Stimulated activated CD8-positive, alpha-beta memory T cell treated with anti-CD3 and anti-CD28 coated beads, Interleukin-7, amount 100 ng/mL, for 1 hour (primary cell): ENCODE measurements at places on chromosomes 5 and 9.

- no peak for DNase-seq
Measured at GRCh38 chr5:130652176-130652575, 512.9 kb downstream of the HINT1 start.

DNA sequence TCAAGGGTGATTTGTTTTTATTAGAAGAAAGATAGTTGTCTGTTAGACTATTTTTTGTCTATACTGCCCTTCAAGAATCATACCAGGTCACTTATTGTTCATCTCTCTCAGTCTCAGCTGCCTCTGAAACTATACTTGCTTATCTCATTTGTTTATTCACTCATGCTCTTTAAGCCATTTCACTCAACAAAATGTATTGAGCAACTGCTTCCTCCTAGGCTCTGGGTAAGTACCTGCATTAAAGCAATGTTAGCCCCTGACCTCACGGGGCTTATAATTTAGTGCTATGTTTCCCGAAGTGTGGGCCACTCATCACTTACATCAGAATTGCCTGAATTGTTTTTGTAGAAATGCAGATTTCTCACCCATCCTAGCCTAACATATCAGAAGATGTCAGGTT lies 100.9 kb downstream of the DPYSL3 start:
- no peak for DNase-seq

- no peak for DNase-seq
Measured at GRCh38 chr9:70579686-70580085, 165.2 kb upstream of the KLF9 start.

DNA sequence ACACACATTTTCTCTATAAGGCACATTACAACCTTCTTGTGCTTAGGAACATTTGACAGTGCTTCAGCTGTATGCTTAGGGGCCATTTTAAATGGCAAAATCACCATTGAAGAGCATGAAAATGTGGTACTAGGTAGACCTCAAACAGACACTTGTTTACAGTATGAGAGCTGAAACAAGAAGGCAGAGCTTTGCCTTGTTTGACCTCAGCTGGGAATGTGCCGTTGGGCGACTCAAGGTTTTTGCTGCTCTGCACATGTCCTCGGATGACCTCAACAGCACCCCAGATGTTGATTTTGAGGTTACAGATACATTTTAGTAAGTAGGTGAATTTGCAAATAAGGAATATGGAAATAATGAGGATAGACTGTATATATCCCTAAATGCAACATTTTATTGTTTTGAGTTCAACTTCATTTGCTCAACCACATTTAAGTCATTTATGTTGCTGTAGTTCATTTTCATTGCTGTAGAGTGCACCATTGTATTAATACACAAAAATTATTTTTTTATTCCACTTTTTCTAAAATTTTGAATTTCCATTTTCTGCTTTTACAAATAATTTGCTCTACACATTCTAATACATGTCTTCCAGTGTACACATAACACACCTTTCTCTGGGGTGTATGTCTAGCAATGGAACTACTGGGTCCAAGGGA lies 206.8 kb downstream of the NR3C1 start:
- no peak for DNase-seq

DNA sequence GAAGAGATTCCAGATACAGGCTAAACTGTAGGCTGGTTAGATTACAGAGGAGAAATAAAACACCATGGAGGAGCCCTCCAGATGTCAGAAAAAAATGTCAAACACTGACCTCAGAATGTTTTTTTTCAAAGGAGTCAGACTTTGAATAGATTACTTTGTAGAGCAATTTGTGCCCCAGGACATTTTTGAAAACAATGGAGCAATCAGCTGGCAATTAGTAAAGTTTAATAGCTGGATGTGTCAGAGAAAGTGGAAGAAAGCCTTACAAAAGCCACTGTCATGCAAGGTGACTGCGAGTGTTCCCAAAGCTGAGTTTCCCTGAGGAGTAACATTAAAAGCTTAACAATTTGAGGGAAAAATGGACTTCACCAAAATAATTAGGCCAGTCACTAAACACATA lies 417.8 kb upstream of the CTNND2 start:
- DNase-seq = no peak

- no peak for DNase-seq
Measured at GRCh38 chr5:18312016-18312415, 677.8 kb downstream of the TAF11L14 start.

- no peak for DNase-seq
Measured at GRCh38 chr5:122880170-122880689, 34.8 kb downstream of the SNX24 start.

GRCh38 chr5:121949885-121950284 lies 11.9 kb upstream of the SRFBP1 start:
- DNase-seq = no peak

GRCh38 chr5:90096415-90097081 lies 313.0 kb downstream of the CETN3 start:
- no peak for DNase-seq

DNA sequence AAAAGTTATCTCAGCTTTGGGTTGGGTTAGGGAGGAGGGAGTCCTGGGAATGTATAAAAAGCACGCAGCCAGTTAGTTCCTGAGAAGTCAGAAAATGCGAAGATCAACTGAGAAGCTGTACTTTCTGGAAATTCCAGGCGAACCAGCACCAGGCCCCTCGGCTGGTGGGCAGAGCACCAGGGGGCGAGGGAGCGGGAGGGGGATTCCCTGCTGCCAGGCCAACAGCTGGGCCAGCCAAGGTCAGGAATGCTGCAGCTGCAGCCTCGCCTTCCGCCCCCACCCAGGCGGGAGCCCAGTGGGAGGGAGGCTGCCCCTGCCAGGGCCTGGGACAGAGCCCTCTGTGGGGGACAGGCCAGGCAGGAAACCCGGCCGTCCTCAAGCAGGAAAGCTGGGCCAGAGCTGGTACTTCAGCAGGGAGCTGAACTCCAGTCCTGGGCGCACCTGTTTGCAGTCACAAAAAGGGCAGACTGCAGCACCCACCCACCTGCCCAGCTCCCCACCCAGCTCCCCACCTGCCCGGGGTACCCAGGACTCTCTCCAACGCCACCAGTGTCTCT lies 35.5 kb downstream of the VAV2 start:
- DNase-seq = no peak

DNA sequence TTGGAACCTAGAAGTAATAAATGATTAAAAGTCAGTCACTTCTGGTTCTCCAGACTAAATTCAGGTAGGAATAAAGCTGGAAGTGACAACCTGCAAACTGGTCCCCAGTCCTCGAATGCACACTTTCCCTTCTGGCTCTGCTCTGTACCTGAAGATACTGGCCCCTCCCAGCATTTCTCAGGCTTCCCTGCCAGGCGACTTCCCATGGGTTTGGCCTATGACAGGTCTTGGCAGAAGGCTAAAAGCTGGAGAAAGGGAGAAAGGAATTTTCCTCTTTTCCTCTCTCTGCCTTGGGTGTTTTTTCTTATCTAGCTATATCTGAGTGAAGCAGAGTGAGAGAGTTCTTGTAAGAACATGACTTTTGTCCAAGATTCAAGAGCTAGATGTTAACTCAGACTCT lies 1005.7 kb downstream of the DTWD2 start:
- DNase-seq = no peak

DNA sequence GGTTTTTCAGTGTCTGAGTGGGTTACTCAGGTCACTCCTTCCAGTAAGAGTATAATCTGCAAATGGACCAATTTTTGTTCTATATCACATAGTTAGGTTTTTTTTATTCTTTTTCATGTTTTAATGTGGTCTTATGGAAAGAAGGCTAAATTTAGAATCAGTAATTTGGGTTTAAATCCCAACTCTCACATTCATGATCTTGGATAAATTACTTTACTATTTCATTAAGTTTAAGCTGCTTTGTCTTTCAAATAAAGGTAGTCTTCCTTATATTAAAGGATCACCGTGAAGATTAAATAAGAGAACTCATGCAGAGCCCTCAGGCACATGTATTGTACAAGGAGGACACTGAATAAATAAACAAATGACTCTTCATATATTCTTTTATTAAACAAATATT lies 234.7 kb downstream of the SGCD start:
- no peak for DNase-seq

DNA sequence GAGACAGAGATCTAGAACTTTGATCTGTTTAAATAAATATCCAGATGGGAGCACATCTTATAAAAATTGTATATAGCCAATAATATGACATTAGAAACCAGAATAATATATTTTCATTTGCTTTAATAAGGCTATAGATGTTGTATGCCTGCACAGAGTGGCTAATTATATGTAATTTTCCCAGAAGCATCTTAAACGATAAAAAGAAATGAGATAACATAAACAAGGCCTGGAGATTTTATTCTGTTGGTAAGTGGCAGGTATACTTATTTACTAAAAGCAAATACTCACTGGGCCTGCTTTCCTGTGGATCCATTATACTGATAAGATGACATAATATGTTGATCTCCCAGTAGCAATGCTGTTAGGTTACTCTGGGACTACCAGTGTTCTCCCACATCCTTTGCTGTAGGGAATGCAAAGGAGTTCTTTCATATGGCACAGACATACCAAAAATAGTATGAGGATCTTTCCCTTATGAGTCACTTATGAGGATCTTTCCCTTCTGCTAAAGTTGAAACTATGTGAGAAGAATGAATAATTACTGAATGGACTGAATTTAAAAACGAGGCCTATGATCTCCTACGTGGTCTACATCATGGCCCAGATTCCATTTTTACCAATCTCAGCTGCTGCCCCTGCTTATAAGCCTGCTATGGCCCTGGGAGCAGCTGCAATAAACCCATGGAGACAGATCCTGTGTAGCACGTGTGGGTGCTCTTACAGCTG lies 112.1 kb downstream of the NUDT12 start:
- no peak for DNase-seq

GRCh38 chr5:10122076-10122726 lies 127.5 kb downstream of the ATPSCKMT start:
- DNase-seq = no peak

DNA sequence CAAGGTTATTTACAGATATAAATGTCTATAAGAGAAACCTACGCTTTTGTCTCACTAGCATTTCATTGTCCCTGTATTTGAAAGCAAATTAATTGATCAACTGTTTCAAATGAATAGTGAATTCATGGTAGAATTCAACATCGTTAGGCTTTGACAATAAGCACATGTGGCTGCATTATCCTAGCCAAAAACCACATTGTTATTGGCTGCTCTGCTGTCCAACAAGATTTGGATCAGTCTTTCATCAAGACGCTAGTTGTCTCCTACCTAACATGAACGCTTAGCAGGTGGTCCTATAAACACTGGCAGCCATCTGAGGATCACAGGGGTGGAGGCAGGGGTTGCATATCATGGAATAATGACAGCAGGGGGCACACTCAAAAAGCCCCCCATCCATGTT lies 455.0 kb downstream of the CTNND2 start:
- DNase-seq = no peak

GRCh38 chr9:70159630-70160029 lies 99.1 kb upstream of the SMC5 start:
- DNase-seq = no peak

DNA sequence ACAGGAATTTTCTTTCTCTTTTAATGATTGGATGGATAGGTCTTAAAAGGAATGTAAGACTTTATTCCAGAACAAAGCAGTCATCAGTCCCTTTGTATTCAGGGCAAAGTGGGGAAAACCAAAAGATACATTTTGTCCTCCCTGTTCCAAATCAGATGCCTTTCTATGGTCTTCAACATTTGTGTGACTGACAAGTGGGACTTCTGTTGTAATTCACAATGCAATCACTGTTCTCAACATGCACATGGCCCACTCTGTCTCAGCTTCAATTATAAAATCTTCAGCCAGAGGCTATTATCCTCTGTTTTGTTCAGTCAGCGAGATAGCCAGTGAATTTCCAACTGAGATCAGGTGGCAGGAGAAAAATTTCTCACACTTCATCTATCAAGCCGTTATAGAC lies 95.5 kb upstream of the ERBIN start:
- no peak for DNase-seq

DNA sequence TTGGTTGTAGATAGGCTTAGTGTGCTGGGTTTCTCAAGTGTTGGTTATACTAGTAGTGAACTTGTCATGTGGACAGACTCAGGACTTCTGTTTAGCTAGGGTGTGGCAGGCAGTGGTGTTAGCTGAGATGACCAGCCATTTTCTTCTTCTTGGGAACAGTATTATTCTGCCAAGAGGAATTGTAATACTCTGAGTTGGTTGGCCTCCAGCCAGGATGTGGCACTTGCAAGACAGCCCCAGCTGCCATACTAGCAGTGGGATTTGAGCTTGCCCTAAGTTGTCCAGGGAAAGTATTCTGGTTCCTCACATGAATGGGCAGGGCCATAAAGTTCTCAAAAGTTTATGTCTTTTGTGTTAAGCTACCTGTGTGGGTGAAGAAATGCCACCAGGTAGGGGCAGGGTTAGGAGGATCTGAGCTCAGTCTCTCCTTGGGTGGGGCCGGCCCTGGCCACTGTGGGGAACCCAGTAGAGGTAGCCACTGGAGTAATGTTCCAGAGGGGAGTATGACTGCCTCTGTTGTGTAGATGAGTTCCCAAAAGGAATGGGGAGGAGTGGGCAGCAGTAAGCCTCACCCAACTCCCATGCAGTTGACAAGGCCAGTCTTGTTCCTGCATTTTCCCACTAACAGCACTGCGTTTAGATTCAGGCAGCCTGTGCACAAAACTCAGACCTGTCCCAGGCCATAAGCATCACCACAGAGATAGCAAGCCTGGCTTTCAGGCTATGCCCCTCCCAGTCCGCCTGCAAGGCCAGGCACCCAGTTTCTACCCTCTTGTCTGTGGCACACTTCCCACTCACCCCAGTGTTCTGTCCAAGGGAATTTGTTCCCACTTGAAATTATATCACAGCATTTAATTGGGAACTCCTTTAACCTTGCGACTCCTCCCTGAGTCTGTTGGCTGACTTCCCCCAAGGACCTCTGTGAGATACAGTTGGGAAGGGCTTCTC lies 250.7 kb downstream of the ANXA1 start:
- DNase-seq = no peak

- no peak for DNase-seq
Measured at GRCh38 chr9:133513214-133514100, 11.3 kb downstream of the MYMK start.

- DNase-seq = no peak
Measured at GRCh38 chr5:147734894-147735293, 47.6 kb downstream of the JAKMIP2 start.

GRCh38 chr5:86968301-86968753 lies 299.4 kb upstream of the RASA1 start:
- no peak for DNase-seq

DNA sequence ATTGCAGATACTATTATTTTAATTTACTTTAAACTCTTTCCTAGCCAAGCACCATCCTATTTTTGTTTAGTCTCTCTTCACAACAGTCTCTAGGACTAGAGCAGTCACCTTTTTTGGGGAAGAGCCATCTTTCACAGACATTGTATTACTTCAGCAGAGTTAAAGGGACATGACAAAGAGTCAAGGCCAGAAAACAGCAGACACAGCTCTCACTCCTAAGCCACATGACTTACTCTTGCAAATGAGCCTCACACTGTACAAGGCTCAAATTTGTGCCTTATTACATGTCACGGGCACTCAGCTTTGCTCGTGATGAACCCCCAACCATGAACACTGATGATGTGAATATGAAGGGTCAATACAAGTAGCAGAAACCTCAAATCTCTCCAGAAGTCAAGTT lies 104.3 kb downstream of the ZNF608 start:
- no peak for DNase-seq

DNA sequence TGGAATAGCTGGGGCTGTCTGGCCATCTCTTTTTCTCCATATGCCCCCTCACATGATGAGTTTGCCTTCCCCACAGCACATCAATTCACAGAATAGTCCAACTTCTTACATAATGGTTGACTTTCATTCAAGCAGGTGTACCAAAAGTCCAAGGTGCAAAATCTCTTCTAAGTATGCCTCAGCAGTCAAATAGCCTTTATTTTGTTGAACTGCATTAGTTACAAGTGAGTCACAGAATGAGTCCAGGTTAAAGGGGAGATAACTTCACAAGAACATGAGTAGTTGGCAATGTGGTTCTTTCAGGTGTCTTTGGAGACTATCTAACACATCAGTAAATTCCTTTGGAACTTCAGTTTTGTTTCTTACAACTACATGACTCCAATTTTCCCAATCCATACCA lies 672.5 kb downstream of the PRELID2 start:
- no peak for DNase-seq
